NCI-H526 (cell line): ENCODE measurements at places on chromosomes 3 and 15.
A peak's percentile ranks its signal among the peaks of the same experiment; 100 is the strongest.

GRCh38 chr3:104951426-104951825 is 415.3 kb upstream of the ALCAM start:
- no peak for DNase-seq

DNA sequence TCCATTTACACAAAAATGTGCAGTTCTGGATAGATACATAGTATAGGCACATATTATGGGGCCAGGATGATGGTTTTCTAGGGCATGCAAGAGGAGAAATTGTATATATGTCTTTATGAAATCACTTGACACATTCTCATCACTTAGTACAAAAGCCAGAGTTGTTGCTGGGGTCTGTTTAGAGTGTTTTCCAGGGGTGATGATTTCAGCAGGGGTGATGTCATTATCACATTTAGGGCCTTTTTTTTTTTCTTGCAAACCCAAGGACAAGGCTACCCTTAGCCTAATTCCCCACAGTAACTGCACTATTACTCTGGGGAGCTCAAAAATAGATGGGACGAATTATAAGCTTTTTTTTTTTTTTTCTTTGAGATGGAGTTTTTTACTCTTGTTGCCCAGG is 3.6 kb downstream of the ZNF589 start:
- DNase-seq = no peak

DNA sequence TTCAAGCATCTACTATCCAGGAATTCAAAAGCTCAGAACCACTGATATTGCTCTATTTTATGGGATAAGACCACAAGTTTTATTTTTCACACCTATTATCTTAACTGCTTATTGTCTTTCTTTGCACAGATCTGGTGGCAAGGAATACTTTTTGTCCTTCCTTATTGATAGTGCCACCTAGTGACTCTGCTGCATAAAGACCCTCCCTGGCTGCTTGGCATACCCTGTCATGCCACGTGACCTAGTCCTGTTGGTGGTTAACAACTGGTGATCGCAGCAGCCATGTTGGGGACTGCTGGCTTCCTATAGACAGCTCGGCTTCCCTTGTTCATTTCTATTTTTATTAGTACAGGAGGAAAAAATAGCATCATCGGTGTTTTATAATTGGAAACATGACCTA is 236.3 kb downstream of the MEX3B start:
- peak; percentile 66 for DNase-seq

- peak; percentile 52 for DNase-seq
These were observed 835 bp downstream of the MEIS2 start for GRCh38 chr15:37099319-37100108.

- DNase-seq = no peak
These were observed 59.5 kb upstream of the SMAD6 start for GRCh38 chr15:66642514-66642913.

GRCh38 chr15:92810418-92811138 is 89.5 kb upstream of the CHD2 start:
- peak; percentile 95 for DNase-seq

GRCh38 chr3:83934192-83935021 is 1024.4 kb upstream of the CADM2 start:
- peak; percentile 66 for DNase-seq
